ENCODE measurements at places on chromosomes 11 and 22. TPM values are rescaled to one million over a fixed set of nuclear protein-coding genes. Genes with fewer than 3 reads are reported as not detected.

DNA sequence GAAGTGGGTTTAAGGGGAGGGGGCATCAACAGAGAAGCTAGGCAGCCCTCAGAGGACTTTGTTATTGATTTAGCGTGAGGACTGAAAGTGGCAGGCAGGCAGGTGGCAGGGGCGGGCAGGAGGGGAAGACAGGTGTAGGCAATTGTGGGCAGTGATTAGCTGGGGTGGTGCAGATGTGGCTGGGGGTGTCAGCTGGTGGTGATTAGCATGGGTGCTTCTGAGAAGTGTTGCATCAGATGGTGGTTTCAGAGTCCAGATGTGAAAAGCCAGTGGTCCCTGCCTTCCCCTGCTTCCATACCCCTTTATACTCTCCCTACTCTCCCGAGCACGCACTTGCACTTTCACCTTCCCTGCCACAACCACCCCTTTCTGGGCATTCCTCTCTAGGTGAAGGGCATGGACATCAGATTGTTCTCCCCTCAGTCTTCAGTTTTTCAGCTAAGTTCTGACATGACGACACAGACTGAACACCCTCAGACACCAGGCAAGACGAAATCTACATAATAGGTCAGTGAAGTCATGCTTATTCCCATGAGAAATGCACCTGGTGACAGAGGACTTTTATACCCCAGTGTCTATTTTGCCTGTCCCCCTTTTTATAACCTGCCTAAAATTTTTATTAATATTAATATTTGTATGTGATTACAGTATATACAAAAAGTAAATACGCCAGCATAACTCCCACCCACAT, 435.7 kb upstream of the CADM1 start:
- H3K27ac ChIP-seq = no peak overlapping the region
- H3K36me3 ChIP-seq = no peaks in the 10 kb centered on the region
- no peak for DNase-seq
- H3K4me3 ChIP-seq = no peak overlapping the region

- H3K4me3 ChIP-seq = no peak overlapping the region
- no peaks in the 10 kb centered on the region for H3K36me3 ChIP-seq
- no peaks in the 10 kb centered on the region for H3K4me1 ChIP-seq
Observed at GRCh38 chr11:78860720-78861422, 286.2 kb upstream of the NARS2 start.

The OR52I2 gene
- total RNA-seq = not detected

GRCh38 chr11:95282291-95282751, 51.3 kb upstream of the SESN3 start:
- DNase-seq = no peak
- peaks cover 2% of the 10 kb centered on the region for H3K27me3 ChIP-seq
- H3K36me3 ChIP-seq = peaks cover 2% of the 10 kb centered on the region

DNA sequence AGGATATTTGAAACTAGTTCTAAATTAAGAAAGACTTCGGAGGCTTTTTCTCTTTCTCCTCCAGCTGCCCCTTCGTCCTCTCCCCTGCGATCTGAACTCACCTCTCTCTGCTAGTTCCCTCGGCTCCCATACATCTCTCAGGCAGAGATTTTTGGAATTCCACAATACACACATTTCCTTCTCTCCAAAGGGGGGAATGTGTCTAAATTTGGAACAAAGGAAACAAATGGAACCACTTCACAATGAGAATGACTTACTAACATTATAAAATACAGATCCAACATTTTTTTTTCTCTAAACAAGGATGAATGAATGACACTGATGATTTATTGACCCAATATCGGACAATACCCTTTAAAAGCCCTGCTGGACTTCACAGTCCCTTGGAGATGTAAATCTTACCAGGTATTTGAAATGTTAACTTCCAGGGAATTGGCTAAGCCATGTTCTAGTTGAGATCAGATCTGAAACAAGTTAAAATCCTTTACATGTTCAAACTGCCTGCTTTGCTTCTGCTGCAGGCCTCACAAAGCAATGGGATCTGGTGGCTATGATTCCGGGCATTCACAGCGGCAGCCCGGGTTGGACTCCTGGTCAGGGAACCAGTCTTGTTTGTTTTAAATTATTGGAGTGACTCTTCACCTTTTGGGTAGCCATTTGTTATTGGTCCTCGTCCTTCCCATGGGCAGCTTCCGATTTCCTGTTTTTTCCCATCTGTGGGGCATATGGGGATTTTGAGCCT, 20.5 kb upstream of the GSTP1 start:
- no peaks in the 10 kb centered on the region for H3K36me3 ChIP-seq
- H3K27ac ChIP-seq = no peak overlapping the region
- H3K4me1 ChIP-seq = peaks cover 8% of the 10 kb centered on the region
- no peak for DNase-seq
- no peak overlapping the region for H3K4me3 ChIP-seq
- peaks cover 11% of the 10 kb centered on the region for H3K27me3 ChIP-seq

The TRIM29 gene
- total RNA-seq = not detected

DNA sequence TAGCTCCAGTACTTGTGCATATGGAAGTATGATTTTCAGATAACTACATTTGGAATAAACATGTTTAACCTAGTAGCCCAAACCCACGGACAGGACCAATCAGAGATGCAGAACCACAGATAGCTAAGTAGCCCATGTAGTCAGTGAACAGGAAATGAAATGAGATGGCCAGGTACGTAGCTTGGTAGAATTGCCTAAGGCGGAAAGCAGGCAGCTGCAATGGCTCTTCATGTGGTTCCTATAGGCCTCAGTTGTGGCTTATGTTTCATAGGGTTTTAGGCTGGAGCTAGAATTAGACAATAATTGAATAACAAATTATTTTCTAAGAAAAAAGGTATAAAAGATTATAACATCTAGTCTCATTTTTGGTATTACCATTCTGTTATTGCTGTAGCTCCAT, 86.4 kb upstream of the B3GNT6 start:
- no peak overlapping the region for H3K4me3 ChIP-seq
- DNase-seq = no peak
- H3K27me3 ChIP-seq = no peaks in the 10 kb centered on the region

DNA sequence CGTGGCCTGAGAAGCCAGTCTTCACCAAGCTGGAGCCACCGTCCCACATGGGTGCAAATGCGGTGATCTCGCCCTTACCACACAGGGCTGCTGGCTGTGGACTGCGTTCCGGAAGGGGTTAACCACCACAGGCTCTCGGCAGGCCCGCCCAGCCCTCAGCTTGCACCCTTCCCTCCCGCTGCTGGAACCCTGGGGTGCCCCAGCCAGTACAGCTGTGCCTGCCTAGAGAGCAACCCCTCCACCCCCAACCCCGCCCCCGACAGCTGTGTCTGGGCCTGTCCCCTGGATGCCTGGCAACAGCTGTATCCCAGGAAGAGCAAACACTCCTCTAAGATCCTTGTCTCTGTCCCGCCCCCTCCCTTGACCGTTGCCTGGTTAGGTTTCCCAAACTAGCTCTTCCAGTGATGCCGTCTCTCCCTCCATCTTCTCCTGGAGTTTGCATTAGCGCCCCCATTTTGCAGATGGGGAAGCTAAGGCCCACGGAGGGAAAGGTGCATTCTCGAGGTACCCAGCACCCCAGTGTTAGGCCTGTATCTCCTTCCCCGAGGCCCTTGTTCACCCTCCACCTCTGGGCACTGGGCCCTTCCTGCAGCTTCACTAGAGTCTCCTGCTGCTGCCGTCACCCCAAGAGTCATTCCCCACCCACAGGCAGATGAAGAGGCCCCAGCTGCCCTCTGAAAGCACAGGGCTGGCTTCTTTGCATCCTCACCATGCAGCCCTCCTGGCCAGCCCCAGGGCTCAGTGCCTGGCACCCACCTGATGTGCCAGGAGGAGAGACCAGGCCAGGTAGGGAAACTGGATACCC, 12.6 kb upstream of the COX8A start:
- H3K4me1 ChIP-seq = peaks cover 10% of the 10 kb centered on the region
- peak; percentile 76 for DNase-seq
- H3K27me3 ChIP-seq = no peaks in the 10 kb centered on the region
- H3K4me3 ChIP-seq = peak overlapping the region; percentile 55
- peak overlapping the region; percentile 69 for H3K27ac ChIP-seq
- no peaks in the 10 kb centered on the region for H3K36me3 ChIP-seq

DNA sequence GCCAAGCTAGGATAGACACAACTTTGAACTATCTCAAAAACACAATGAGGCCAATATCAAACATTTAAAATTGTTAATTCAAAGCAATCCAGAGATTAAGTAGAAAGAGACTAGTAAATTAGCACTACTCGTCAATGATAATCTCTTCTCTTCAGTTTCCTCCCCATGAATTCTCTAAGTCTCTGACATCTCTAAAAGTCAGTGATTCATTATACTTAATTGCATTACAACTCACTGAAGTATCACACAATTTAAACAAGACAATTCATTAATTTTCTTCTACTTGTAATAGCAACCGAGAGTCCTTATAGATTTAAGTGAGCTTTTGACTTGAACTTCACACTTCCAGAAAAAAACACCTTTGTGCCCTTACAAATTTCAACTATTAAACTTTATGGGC, 4.3 kb downstream of the DDX6 start:
- H3K36me3 ChIP-seq = peaks cover 45% of the 10 kb centered on the region
- no peaks in the 10 kb centered on the region for H3K27me3 ChIP-seq
- H3K4me1 ChIP-seq = peaks cover 30% of the 10 kb centered on the region
- no peak for DNase-seq
- peak overlapping the region; percentile 16 for H3K27ac ChIP-seq

The CD3D gene
- 381 TPM for total RNA-seq

DNA sequence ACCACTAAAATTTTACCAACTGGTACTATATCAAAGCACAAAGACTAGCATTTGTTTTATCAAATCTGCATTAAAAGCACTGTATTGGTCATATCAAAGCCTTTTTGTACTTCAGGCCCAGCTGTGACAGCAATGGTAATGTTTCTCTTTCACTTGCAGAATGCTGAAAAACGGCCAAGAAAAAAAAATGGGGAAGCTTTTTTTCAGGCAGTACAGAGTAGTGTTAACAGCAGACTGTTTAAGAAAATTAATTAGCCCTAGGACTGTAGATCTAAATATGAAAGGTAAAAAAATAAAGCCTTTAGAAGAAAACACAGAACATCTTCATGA, 33.3 kb downstream of the DENND5A start:
- H3K36me3 ChIP-seq = peaks cover 11% of the 10 kb centered on the region
- peak overlapping the region; percentile 67 for H3K4me3 ChIP-seq

The MUC5B gene
- not detected for total RNA-seq

GRCh38 chr22:42865536-42865935, 8.5 kb upstream of the ARFGAP3 start:
- H3K4me1 ChIP-seq = peaks cover 12% of the 10 kb centered on the region
- peaks cover 5% of the 10 kb centered on the region for H3K27me3 ChIP-seq
- no peak for DNase-seq
- H3K4me3 ChIP-seq = no peak overlapping the region
- peaks cover 9% of the 10 kb centered on the region for H3K36me3 ChIP-seq
- H3K27ac ChIP-seq = no peak overlapping the region

The PANX3 gene
- total RNA-seq = not detected

- H3K4me3 ChIP-seq = no peak overlapping the region
- no peak for DNase-seq
- no peaks in the 10 kb centered on the region for H3K4me1 ChIP-seq
Observed at GRCh38 chr11:889257-889656, 21.4 kb downstream of the CHID1 start.

- peaks cover 13% of the 10 kb centered on the region for H3K4me1 ChIP-seq
- H3K36me3 ChIP-seq = peaks cover 8% of the 10 kb centered on the region
- H3K27ac ChIP-seq = no peak overlapping the region
- no peak overlapping the region for H3K4me3 ChIP-seq
- no peak for DNase-seq
Observed at GRCh38 chr11:68347841-68348240, 35.5 kb downstream of the LRP5 start.

The C11orf87 gene
- total RNA-seq = not detected

- H3K27me3 ChIP-seq = peaks cover 6% of the 10 kb centered on the region
- DNase-seq = no peak
- peak overlapping the region; percentile 82 for H3K4me3 ChIP-seq
- H3K36me3 ChIP-seq = peaks cover 10% of the 10 kb centered on the region
- H3K27ac ChIP-seq = peak overlapping the region; percentile 68
Observed at GRCh38 chr11:118264569-118265465, 720 bp upstream of the MPZL2 start.

The DNAJC24 gene
- 19.0 TPM for total RNA-seq

The MISFA gene
- total RNA-seq = 3.5 TPM

- no peak within 1 kb of the TSS for H3K27ac ChIP-seq
- peak within 1 kb of the TSS; percentile 64 for H3K4me3 ChIP-seq
- peaks cover 2% of the 10 kb centered on the region for H3K4me1 ChIP-seq
- H3K27me3 ChIP-seq = peaks cover 68% of the 10 kb centered on the region
- no peaks in the 10 kb centered on the region for H3K36me3 ChIP-seq
Observed at GRCh38 chr11:82733444-82734119, at the start of gene FAM181B. TSS of gene FAM181B (minus strand) at chr11:82733864. CDS start at chr11:82733729, 135 bp downstream.

The PATE2 gene
- not detected for total RNA-seq

DNA sequence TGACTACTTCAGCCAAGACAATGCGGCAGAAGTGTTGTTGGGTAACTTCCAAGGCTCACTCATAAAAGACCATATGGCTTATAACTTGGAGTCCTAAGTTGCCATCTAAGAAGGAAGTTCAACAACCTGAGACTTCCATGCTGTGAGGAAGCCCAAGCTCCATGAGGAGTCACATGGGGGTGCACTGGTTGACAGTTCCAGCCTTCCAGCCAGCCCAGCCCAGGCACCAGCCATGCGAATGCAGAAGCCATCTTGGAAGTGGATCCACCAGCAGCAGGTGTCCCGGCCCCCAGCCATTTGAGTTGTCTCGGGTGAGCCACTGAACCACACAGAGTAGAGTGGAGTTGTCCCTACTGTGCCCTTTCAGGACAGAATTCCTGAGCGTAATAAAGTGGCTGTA, 32.8 kb upstream of the WNT7B start:
- DNase-seq = no peak
- H3K4me1 ChIP-seq = peaks cover 11% of the 10 kb centered on the region
- no peaks in the 10 kb centered on the region for H3K36me3 ChIP-seq
- H3K27me3 ChIP-seq = no peaks in the 10 kb centered on the region
- no peak overlapping the region for H3K27ac ChIP-seq
- H3K4me3 ChIP-seq = no peak overlapping the region

GRCh38 chr11:109264128-109264527, 157.9 kb upstream of the C11orf87 start:
- DNase-seq = no peak
- H3K27me3 ChIP-seq = no peaks in the 10 kb centered on the region
- H3K4me1 ChIP-seq = no peaks in the 10 kb centered on the region

DNA sequence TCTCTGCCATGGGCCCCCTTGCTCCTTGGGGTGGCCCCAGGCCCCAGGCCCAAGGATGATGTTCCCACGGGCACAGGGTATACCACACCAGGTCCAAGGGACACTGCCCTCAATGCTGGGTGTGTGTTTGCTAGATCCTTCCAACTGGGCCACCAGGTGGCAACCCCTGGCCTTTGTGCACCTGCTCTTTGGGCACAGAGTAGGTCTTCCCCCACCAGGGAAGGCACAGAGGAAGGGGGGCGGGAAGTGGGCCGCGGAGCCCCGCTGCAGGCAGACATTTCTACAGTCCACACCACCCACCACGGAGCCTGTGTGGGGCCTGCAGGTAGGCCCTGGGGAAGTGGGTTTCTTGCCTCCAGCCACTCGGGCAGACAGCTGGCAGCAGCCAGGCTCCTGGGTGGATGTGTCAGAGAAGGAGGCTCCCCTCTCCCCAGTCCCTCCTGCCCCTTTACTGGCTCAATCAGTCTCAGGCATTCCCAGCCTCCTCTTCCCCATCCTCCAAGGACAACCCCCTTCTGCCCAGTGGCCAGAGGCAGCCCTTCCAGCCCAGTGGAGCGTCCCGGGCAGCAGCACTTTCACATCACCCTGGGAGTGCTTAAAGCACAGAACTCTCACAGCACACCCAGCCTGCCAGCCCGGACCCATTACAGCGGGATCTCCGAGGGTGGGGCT, 21.6 kb downstream of the MAFF start:
- peaks cover 8% of the 10 kb centered on the region for H3K4me1 ChIP-seq
- no peak for DNase-seq
- H3K36me3 ChIP-seq = no peaks in the 10 kb centered on the region
- no peak overlapping the region for H3K4me3 ChIP-seq

GRCh38 chr22:24968066-24968561, 15.6 kb downstream of the KIAA1671 start:
- H3K4me3 ChIP-seq = no peak overlapping the region
- H3K27me3 ChIP-seq = peaks cover 11% of the 10 kb centered on the region
- DNase-seq = no peak

The ARHGAP42 gene
- not detected for total RNA-seq

All from activated CD4-positive, alpha-beta T cell treated with anti-CD3 and anti-CD28 coated beads, Interleukin-2, amount 10 ng/mL, durations not matched to agents 24 days and 14 days (primary cell).